Inflammatory macrophage treated with lipopolysaccharide for 1 hour (primary cell): ENCODE measurements at places on chromosomes 7 and 10.
A peak's percentile ranks its signal among the peaks of the same experiment; 100 is the strongest.

- peak; percentile 94 for DNase-seq
Observed at GRCh38 chr7:129218514-129219062, 6.2 kb upstream of the AHCYL2 start.

DNA sequence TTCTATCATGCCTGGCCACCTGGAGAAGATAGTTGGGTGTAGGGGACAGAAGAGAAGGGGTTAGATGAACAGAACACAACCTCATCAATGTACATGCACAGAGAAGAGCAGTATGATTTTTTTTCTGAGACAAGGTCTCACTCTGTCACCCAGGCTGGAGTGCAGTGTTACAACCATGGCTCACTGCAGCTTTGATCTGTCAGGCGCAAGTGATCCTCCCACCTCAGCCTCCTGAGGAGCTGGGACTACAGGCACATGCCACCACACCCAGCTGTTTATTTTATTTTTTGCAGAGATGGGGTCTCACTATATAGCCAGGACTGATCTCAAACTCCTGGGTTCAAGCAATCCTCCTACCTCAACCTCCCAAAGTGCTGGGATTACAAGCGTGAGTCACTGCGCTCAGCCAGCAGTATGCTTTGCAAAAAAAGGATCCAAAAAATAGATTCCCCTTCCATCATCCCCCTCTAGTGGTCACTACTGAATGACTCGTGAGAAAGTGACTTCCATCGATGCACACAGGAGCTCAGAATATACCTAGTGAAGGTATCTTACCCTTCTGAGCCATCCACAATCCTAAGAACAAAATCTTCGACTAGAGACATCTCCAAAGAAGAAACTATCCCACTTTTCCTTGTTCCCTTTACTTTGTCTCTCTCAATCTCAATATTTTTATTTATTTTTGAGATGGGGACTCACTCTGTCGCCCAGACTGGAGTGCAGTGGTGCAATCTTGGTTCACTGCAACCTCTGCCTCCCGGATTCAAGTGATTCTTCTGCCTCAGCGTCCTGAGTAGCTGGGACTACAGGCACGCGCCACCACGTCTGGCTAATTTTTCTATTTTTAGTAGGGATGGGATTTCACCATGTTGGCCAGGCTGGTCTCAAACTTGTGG, 21.0 kb downstream of the ZCWPW1 start:
- DNase-seq, result peak; percentile 88

GRCh38 chr10:48245977-48246376, 28.5 kb downstream of the FRMPD2 start:
- no peak for DNase-seq

DNA sequence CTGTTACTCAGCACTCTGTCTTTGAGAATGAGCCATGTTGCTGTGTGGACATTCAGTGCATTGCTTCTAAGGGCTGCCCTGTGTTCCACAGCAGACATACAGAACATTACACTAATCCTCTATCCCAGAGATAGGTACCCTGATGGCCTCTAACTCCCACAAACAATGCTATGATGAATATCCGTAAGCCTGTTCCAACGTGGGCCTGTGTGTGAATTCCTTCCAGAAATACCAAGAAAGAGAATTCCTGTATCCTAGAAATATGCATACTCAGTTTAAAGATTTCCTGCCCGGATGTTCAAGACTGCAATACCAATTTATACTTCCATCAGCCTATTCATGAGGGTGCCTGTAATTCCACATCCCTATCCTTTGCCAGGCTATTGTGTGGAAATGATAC, 21.3 kb upstream of the ST8SIA6 start:
- no peak for DNase-seq

DNA sequence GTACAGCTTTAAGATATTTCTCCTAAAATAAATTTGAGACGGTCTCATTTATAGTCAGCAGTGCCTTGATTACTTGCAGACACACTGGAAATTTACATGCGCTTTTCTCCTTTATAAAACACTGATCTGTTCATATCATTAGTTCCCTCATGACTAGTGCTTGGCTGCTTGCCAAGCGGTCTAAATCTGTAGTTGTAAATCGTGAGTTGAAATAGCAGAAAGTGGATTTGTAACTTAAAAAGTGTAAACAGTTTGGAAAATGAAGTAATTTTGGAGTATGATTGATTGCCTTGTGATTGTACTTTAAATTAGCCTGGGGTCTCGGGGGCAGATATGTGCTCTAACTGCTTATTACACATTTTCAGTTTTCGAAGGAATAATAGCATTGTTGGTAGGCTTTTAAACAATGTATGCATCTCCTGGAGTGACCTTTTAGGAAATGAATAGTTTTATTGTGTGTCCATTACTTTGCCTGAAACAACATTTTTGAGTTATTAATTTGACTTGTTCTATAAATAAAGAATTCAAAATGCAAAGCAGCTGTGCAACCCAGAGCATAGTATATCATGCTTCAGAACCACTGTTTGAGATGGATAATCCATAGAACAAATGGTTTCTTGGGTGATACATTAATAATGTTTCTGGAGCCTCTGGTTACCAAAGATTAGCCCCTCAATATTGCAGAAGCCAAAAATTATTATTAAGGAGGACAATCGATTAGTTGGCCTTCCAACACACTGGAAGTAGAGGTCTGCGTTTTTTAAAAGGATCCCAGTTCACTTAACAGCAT, 73.3 kb downstream of the ARID5B start:
- DNase-seq, result no peak

GRCh38 chr7:33757563-33758165, 147.7 kb upstream of the BMPER start:
- peak; percentile 12 for DNase-seq

DNA sequence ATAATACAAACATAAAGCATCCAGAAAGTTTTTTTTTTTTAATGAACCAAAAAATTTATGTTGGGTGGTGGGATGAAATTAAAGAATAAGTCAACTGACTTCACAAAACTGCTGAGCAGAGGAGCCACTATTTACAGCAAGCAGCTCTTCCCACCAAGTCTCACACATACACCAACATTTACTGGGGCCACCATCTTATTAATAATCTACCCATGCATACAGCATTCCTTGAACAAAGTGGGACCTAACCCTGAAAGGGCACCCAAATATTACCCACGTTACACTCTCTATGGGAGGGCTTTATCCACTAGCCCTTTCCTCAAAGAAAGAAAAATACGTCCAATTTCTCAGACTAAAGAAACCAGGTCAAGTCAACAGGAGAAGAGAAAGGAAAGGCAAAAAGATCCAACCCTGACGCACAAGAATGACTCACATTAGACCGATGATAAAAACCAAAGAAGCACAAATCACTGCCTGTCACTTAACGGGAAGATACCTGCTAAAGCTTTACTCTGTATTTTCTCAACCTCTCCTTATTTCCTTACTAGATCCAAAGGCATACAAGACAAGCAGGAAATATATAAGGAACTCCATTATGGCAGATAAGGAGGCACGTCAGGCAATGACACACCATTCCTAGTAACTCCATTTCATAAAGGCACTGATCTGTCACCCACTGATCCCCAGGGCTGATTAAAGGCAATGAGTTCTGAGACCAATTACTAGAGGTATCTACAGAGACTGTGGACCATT, 141.8 kb upstream of the ASAH2 start:
- no peak for DNase-seq

DNA sequence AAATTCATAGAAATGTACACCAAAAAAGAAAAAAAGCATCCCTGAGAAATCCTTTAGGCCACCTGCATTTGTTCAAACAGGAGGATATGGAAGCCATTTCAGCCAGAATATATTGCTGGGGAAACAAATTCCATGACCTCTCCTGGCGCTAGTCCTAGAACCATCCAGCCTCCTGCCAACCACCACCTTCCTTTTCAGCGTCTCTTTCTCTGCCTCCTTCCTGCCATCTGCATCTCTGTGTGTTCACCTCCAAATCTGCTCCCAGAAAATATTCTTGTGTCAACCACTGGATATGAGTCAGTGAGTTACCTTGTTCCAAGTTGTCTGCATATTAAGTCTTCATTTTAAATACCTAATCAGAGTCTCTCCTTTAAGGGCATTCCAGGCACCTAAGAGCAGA, 50.6 kb upstream of the NPY start:
- DNase-seq, result no peak

DNA sequence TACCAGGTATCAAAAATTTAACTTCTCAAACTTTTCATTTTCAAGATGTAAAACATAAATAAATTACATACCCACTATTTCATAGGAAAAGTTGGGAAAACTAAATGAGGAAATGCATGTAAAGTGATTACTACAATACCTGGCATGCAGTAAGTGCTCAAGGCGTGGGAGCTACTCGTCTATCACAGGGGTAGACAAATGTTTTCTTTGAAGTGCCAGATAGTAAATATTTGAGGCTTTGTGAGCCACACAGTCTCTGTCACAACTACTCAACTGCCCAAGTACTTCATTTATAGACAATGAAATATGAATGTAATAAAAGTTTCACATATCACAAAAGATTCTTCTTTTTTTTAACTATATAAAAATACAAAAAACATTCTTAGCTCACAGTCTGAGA, 96.4 kb upstream of the PCGF5 start:
- no peak for DNase-seq

GRCh38 chr7:136074843-136075242, 97.7 kb upstream of the MTPN start:
- DNase-seq, result no peak

GRCh38 chr7:70142247-70142932, 544.1 kb downstream of the AUTS2 start:
- DNase-seq, result no peak

DNA sequence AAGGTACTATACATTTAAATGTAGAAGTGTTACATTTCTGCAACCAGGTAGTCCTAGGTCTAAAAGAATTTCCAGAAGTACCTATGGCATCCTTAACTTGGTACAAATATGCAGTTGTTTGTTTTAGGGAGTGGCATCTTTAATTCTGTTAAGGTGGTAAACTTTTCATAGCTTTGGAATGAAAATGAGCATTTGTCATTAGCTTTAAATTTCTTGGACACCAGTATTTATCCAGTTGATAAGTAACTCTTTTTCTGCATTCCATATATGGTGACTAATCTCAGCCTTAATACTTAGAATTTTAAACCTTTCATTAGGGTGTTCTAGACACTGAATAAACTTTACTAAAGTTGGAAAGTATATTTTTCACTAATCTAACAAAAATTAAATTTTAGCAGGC, 10.8 kb downstream of the SLF2 start:
- DNase-seq, result no peak

GRCh38 chr10:89609833-89610346, 35.2 kb downstream of the PANK1 start:
- no peak for DNase-seq

DNA sequence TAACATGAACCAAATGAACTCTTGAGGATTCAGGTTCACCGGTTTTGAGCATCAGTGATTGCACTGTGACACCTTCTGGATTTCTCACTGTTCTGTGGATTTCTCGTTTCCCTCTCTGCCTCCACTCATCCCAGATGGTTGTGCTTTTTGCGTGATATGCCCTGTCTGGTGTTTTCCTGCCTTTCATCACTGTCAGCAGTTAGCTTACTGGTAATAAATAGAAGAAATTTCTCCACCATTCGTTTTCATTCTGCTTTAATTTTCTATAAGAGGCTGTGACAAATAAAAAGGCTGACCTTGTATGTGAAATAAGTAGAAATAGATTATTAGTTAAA, 16.2 kb downstream of the BPGM start:
- DNase-seq, result no peak

- no peak for DNase-seq
Observed at GRCh38 chr10:74151879-74152722, 1.1 kb downstream of the ADK start.

GRCh38 chr7:47814905-47815613, 133.2 kb downstream of the PKD1L1 start:
- no peak for DNase-seq

DNA sequence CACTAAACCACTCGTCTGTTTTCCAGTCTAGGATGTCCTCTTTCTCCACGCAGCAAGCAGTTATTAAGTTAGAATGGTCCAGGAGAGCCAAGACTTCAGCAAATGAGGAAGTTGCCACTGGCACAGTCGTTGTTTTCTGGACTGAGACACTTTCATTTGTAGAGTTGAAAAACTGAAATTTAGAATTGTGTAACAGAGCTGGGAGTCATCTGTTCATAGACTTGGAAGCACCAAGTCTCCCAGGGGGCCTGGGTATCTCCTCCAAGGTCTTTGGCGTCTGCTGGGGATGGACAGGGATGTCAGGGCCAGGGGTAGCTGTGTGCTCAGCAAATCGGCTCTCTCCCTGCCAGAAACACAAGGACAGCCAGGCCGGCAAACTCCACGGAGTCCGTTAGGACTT, 208.4 kb downstream of the FANK1 start:
- DNase-seq, result peak; percentile 61

DNA sequence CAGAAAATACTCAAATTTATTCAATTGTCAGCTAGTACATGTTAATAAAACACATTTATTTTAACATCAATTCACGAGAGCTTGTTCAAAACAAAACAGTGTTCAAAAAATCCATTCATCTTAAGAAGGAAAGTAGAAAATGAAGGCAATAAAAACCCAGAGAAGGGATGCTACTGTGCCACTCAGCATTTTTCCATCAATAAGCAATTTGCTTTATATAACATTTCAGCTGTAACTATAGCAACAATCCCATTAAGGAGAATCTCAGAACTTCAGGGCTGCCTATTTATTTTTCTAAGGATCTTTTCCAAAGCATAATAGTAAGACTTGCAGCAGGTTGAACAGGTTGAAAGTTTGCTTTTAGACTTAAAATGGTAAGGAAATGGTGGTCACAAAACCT, 190.5 kb downstream of the PCLO start:
- no peak for DNase-seq

DNA sequence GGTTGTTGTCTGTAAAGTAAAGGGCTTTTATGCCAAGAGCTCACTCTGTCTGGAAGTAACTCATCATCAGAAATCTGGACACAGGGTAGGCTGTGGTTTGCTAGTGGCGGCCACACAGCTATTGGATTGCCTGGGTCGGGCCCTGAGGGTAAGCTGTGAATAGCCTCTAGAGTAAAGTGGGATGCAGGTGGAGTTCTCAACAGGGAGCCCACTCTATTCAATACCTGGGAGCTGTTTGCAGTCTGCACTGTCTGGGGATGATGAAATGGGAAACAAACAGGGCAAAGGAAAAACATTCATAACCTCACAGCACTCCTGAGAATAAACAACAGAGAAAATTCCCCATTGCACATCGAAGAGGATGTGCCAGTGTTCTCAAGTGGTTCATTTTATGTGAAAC, 582.6 kb downstream of the CALN1 start:
- no peak for DNase-seq
